Stimulated activated CD4-positive, alpha-beta T cell treated with anti-CD3 and anti-CD28 coated beads, TNF-alpha, amount 100 ng/mL, for 1 hour (primary cell): ENCODE measurements at places on chromosomes 1 and 21.

GRCh38 chr1:202235856-202236837 is 42.5 kb downstream of the LGR6 start:
- DNase-seq: peak; percentile 29

- no peak for DNase-seq
Observed at GRCh38 chr1:199746666-199747384, 280.7 kb upstream of the NR5A2 start.

GRCh38 chr1:233614173-233614742 is 352 bp downstream of the KCNK1 start:
- no peak for DNase-seq

DNA sequence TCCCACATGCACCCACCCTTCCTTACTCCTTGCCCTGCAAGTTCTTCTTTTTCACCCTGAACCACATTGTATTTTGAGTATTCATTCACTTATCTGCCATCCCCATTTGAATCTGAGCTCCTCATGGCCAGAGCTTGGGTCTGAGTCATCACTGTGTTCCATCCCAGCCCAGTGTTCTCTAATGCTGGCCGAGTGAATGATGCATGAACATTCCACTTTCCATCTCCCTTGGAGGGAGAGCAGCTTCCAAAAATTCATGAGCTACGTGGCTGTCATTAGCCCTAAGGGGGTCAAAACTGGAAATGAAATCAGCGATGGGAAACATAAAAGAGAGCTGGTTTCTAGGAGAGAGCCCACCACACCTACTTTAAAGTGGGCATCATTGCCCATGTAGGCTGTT is 187.0 kb upstream of the USP24 start:
- DNase-seq: no peak

DNA sequence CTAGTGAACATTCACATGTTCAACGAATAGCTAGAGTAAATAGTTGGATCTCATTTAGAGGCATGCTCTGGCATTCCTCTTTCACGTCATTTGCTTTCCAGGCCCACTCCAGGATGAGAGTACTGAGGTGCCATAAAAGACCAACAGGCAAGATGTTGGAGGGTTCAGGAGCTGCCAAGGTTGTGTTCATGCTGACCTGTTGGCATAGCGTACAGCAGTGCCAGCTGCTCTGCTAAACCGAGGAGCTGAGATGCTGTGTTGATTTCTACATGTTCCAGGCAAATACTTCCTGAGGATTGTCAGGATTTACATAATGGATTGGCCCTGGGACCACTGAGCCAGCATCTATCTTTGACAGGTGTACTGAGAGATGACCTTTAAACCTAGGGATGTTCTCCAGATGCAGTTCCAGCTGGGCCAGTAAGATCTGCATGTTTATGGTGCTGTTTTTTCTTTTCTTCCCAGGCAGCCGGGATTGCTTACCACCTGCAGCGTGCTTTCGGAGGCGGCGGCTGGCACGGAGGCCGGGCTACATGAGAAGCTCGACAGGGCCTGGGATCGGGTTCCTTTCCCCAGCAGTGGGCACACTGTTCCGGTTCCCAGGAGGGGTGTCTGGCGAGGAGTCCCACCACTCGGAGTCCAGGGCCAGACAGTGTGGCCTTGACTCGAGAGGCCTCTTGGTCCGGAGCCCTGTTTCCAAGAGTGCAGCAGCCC is 66.9 kb downstream of the DISC1 start:
- DNase-seq: no peak

DNA sequence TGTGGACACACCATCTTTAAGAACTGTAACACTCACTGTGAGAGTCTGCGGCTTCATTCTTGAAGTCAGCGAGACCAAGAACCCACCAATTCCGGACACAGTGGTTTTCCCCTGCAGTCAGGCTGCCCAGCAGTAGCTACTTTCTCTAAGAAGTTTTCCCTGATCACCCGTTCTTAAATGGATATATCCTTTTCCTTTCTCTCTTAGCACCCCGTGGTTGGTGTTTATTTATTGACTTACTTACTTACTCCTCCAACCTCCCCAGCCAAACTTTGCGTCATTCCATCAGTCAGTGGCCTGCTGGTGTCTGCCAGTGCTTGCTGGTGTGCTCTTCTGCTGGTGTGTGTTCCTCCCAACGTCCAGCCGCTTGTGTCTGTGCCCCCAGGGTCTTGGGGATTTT is 264.8 kb downstream of the GPR52 start:
- DNase-seq: no peak

DNA sequence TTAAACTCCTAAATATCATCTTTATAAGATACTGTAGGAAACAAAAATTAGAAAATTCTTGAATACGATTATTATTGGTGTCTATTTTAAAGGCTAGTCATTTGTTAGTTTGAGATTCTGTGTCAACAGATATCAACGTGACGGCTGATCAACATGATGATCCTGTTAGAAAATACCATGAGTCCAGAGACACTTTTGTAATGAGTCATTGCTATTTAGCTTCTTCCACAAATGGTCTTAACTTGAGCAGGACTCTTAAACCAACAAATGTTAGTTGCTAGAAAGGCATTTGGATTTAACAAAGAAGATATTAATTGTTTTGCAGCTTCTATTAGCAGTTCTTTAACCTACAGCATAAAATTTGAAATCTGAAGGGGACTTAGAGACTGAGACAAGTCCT is 131.2 kb downstream of the TGFB2 start:
- DNase-seq: no peak

GRCh38 chr21:28283641-28284490 is 708.8 kb downstream of the LTN1 start:
- DNase-seq: no peak

GRCh38 chr1:234969011-234969441 is 159.6 kb downstream of the TOMM20 start:
- no peak for DNase-seq

- DNase-seq: no peak
Observed at GRCh38 chr1:247358920-247359319, 27.3 kb upstream of the ZNF496 start.

- no peak for DNase-seq
Observed at GRCh38 chr21:45534636-45535331, 7.5 kb downstream of the SLC19A1 start.

GRCh38 chr1:181483285-181484195 is at the start of gene CACNA1E:
Gene CACNA1E, plus strand, starts transcription at chr1:181483517. Its CDS starts 228 bp downstream, at chr1:181483745.
- DNase-seq: no peak

- no peak for DNase-seq
Observed at GRCh38 chr1:200931776-200932175, 37.1 kb downstream of the INAVA start.

- DNase-seq: peak; percentile 76
Observed at GRCh38 chr1:206489980-206490770, 17.2 kb upstream of the RASSF5 start.

DNA sequence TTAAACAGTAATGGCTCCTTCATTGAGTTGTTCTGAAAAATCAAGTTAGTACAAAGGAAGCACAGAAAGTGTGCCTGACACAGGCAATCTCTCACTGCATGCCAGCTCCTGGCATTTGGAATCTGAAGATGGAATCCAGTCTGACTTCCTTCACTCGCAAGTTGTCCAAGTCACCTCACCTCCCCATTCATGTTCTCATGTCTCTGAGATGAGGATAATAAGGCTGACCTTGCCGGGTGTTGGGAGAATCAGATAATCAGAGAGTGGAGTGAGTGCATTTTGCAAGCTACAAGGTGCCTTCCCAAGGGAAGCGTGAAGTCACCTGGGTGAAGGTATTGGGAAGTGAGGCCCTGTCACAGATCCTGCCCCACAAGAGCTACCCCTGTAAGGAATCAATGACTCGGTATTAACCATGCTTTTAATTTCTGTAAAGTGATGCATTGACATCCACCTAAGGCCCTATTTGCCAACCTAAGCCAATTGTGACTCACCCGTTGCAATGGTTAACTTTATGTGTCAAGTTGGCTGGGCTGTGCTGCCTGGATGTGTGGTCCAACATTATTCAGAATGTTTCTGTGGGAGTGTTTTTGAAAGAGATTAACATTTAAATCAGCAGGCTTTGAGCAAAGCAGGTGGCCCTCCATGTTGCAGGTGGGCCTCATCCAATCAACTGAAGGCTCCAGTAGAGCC is 62.5 kb upstream of the TARBP1 start:
- no peak for DNase-seq

DNA sequence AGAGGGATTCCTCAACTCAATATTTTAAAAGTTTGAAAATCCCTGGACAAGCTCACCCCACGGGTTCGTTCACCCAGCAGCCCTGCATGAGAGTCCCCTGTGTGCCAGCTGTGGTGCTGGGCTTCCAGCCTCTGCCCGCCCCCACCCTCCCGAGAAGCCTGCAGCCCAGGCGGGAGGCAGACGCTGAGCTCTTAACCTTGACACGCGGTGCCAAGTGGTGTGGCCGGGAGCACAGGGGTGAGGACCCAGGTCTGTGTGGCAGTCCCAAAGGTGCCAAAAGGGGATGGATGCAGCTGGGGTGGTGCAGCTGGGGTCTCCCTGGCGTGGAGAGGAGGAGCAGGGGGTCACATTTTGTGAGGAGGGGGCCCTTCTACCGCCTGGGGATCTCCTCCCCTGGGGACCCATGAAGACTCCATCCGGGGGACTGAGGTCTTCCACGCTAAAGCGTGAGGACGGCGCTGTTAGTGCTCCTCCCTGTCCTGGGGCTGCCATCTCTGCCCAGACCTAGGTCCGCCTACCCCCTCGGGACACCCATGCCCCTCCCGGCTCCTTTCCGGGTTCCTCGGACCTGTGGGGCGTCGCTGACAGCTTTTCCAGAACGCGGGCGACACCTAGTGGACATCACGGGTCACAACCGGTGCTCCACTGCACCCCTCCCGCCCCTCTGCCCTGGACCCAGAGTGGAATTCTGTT is 12.9 kb downstream of the PLA2G2F start:
- DNase-seq: peak; percentile 49

DNA sequence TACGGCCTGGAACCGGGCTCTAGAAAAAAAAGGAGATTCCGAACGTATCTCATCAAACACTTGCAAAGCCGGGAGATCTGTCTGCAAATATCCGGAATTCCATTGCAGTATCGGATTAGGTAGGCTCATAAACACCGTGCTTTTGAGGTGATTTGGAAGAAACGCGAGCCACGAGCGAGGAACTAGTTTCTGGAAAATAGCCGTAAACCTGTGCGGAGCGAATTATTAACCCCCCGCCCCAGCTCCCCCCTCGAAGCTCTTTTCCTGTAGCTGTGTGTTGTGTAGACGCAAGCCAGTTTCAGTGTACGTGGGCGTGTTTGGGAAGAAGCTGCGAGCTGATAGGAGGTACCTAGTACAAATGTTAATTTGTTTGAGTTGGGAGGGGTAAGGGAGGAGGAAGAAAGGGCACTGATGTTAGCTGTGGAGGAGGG is 1.1 kb downstream of the RALGPS2 start:
- peak; percentile 25 for DNase-seq

DNA sequence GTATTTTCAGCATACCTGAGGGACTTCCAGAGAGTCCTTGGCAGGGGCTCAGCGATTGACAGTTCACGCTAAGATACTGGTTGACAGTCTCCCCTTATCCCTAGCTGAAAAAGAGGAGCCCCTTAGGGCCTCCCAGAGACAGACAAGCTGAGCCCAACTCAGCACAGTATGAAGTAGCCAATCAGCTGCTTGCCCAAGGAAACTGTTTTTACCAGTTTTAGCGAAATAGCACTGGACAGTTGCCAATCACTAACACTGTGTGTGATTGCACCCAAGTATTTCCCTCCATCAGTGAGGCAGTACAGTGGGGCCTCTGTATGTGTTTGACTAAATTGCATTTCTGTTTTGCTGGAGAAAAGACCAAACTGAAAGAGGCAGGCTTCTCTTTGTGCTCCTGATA is 27.0 kb downstream of the KHDRBS1 start:
- DNase-seq: no peak

- DNase-seq: no peak
Observed at GRCh38 chr1:157000686-157001085, 44.9 kb downstream of the ARHGEF11 start.

- no peak for DNase-seq
Observed at GRCh38 chr1:185539277-185539943, 194.8 kb upstream of the HMCN1 start.
